ENCODE measurements at places on chromosomes 12 and 14.

- DNase-seq, result no peak
These were observed 60.0 kb downstream of the EML1 start for GRCh38 chr14:99853206-99853605.

- no peak for DNase-seq
These were observed 237.9 kb downstream of the PAWR start for GRCh38 chr12:79452906-79453305.

GRCh38 chr12:32260696-32261095 lies 138.7 kb upstream of the FGD4 start:
- no peak for DNase-seq

DNA sequence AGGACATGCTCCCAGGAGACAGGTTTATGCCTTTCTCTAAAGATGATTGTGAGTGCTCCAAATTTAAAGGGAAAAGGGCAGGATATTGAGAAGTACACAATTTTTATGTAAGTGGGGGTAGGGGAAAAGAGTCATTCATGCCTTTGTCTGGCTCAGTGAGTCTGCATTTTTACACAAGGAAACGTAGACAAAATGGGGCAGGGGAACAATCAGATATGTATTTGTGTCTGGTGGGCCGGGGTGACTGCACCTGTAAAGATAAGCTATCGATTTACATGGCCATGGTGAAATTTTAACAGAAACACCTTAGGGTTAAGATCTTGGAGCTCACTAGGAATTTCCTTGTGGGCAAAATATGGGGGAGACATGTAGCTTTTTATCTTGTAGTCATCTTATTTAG lies 123.6 kb downstream of the VRK1 start:
- DNase-seq, result no peak

- DNase-seq, result no peak
These were observed 34.6 kb upstream of the BEGAIN start for GRCh38 chr14:100621806-100622205.

DNA sequence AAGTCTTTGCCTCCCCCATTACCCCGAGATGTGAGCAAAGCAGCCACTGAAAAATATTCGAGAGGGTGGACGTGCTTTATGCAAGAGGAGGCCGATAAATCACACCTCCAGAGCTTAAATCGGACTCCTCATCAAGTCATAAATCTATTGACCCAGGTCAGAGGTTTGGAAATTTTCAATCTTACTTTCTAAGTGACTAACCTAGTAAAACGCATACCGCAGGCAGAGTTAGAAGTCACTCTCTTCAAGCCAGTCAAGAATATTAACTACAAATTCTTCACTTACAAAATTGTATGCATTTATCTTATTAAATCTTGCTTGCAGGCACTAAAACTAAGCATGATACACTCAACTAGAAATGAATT lies 34.9 kb downstream of the GPHB5 start:
- no peak for DNase-seq

Data from NCI-H2029 treated with DMSO at 0.1 percent for 48 hours (cell line).